ENCODE measurements at places on chromosomes 16 and 17.
A peak's percentile ranks its signal among the peaks of the same experiment; 100 is the strongest.

- no peak for DNase-seq
These were observed 273.4 kb downstream of the CPPED1 start for GRCh38 chr16:12530302-12530701.

GRCh38 chr17:67058036-67058435 lies 13.7 kb downstream of the CACNG1 start:
- no peak for DNase-seq

DNA sequence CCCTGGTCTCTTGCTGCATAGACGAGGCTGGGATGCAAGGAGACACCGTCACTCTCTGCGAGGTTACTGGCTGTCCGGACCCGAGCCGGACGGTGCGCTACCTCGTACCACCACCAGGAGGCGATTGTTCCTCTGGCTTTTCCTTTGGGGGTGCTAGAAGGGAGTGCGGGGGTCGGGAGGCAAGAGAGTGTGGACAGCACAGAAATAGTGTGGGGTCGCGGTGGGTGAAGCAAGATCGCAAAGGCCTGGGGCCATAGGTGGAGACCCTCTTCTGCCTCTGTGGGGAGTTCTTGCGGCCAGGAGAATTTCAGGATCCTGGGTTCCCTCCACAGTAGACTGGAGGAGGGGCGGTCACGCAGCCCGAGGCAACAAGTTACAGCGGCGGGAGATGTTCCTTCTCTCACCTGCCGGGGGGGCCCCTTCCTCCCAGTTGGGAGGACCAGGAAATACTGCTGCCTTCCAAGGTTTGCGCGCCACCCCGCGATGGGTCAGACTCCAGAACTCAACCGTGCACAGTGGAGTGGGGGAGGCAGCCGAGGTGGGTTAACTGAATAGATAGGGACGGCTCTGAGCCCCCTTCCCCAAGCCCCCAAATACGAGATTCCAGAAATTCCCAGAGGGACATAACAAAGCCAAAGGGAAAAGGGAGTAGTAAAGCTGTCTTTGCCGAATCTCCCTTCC lies 6.9 kb downstream of the PHOSPHO1 start:
- peak; percentile 79 for DNase-seq

DNA sequence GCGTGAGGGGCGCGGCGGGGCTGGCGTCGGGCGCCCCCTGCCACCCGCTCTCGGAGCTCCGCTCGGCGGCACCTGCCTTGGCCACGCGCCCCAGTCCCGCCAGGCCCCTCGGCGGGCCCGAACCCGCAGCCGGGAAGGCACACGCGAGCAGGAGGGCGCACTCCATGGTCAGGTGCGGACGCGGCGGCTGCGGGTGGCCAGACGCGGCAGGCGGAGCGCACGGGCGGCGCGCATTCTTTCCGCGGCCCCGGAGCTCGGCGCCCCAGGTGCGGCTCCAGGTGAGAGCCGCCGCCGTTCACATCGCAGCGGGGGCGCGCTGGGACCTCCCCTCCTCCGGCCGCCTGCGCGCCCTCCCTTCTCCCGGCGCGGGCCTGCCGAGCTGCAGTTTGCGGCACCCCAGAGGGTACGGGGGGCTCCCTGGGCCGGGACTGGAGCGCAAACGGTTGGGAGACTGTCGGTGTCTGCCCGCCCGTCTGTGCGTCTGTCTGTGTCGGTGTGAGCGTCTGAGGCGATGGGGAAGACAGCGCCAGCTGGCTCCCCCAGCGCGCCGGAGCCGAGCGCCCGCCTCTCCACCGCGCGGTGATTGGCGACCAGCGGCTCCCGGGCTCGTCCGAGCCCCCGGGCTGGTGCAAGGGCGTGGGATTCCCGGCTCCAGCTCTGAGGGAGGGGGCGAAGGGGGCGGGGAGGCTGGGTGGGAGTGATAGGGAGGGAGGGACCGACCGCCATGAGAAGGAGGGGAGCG lies at the start of gene ADAMTS18:
ADAMTS18 (minus strand) TSS at position 505 of the 742 bp plus-strand sequence; CDS start at position 166, 339 bp downstream.
- peak; percentile 81 for DNase-seq

DNA sequence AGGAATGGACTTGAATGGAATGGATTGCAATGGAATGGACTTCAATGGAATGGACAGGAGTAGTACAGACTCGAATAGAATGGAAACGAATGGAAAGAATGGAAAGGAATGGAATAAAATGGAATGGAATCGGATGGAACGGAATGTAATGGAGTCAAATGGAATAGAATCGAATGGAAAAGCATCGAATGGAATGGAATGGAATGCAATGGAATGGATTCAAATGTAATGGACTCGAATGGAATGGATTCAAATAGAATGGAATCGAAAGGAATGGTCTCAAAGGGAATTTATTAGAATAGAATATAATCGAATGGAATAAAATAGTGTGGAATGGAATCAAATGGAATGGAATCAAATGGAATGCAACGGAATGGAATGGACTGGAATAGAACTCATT lies 484.9 kb upstream of the WSB1 start:
- no peak for DNase-seq

DNA sequence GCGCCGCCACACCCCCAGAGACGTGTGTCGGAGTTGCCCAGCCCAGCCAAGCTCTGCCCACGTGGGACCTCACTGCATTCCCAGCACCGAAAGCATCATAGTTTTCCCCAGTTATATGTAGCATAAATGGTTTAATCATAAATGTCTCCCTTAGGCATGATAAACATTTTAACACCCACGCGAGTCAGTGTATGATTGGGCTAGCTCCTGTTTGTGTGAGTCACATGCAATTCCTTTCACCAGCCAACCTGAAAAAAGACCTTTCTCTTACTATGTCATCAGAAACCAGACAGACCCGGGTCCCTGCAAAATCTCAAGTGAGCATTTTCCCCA lies 9.2 kb downstream of the TAF1C start:
- DNase-seq: no peak

DNA sequence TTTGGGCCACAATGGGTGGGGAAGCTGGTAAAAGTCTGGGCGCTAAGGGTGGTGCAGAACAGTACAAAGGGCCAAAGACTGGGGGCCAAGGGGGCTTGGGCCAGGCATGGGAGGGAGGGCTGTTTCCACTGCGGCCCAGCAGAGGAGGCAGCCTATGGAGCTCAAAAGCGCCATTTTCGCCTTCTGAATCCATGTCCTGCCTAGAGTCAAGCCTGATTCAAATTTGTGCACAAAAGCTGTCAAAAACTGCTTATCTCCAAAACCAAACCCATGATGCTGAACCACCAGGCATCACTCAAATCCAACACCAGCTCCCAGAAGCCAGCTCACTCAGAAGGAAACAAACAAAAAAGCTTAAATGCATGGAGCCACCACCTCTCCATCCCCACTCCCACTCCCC lies 16.0 kb downstream of the COG7 start:
- no peak for DNase-seq

- DNase-seq: no peak
These were observed 4.1 kb upstream of the CLDN9 start for GRCh38 chr16:3008690-3009037.

- DNase-seq: no peak
These were observed 7.2 kb upstream of the TBKBP1 start for GRCh38 chr17:47686664-47687327.

DNA sequence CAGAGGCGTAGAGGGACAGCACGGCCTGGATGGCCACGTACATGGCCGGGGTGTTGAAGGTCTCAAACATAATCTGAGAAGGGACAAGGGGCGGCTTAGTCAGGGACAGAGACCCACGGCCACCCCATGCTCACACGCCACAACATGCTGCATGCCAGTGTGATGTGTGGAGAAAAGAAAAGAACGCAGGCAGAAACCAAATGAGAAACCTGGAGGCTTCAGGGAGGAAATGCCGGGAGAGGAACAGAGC lies 1.1 kb downstream of the ACTG1 start:
- no peak for DNase-seq

DNA sequence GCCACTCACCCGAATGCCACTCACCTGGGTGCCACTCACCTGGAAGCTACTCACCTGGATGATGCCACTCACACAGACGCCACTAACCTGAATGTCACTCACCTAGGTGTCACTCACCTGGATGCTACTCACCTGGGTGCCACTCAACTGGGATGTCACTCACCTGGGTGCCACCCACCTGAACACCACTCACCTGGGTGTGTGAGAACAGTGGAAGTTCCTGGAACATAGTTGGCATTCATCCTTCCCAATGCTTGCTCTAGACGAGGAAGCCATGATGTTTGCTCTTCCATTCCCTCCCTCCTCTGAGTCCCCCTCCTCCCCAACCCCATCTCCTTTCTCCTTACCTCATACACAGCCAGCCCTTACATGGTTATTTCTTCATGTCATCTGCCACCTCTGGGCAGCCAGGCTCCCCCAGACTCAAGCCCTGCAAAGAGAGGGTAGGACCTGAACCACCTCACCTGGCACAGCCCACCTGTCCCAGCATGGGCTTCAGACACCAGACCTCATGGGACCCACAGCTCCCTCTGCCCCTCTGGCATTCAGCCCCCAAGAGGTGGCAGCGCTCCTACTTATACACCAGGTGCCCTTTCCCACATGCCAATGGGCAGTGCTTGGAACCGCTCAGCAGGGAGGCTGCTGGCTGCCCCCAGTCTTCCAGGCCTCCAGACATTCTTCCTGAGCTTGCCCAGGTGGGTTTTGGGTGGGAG lies 171.8 kb upstream of the FOXF1 start:
- no peak for DNase-seq

- DNase-seq: peak; percentile 45
These were observed 46.1 kb downstream of the IRX3 start for GRCh38 chr16:54240271-54241129.

DNA sequence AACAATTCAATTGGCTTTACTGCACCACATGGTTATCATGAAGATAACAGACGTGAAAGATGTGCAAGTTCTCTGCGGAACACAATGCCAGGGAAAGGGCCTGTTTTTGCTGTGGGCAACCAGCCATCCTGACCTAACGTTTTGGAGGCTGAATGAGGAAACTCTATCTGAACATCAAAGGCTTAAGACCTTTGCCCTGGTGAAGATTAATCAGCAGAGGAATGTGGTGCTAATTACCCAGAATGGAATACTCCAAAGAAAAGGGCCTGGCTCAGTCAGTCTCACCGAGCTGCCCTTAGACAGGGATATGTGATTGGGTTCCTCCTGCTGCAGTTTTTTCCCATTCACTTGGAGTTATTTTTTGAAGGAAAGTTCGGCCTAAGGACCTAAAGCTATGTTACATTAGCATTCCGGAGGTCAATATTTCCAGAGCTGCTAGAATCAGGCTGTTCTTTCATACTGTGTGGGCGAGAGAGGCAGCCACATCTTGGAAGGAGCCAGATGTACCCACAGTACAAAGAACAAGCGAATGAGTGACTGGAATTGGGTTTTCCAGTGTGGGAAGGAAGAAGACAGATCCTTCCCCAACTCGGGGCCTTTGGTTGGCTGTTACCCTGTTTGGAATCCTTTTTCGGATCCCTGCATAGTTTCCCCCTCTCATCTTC lies 15.5 kb downstream of the ASIC2 start:
- peak; percentile 45 for DNase-seq

DNA sequence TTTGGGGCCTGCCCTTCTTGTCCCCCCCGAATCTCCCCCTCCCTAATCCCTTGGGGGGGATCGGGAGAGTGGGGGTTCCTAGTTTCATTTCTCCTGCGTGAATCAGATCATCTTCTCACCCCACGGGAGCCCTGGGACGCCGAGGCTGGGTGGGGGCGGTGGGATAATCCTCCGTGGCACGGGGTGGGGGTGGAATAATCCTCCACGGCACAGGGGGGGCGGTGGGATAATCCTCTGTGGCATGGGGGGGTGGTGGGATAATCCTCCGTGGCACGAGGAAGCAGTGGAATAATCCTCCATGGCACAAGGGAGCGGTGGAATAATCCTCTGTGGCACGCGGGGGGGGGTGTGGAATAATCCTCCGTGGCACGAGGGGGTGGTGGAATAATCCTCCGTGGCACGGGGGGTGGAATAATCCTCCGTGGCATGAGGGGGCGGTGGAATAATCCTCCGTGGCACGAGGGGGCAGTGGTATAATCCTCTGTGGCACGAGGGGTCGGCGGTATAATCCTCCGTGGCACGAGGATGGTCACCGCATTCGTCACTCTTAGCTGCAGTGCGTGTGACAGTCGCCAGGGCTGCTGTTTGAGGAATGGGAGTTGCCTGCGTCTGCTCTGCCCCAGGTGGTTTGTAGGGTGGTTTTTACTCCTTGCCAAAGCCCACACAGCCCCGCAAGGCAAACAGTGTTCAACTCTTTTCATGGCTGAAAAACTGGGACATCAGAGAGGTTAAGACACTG lies 156.9 kb downstream of the LAT start:
- DNase-seq: no peak

GRCh38 chr16:12390644-12391043 lies 413.0 kb downstream of the CPPED1 start:
- DNase-seq: no peak

- no peak for DNase-seq
These were observed 24.7 kb downstream of the IL21R start for GRCh38 chr16:27426423-27427408.

- peak; percentile 40 for DNase-seq
These were observed 353.2 kb downstream of the MAF start for GRCh38 chr16:79247386-79247785.

GRCh38 chr16:19654147-19654546 lies 63.9 kb downstream of the KNOP1 start:
- no peak for DNase-seq

- no peak for DNase-seq
These were observed 9.1 kb downstream of the MRM1 start for GRCh38 chr17:36610474-36610873.

- DNase-seq: no peak
These were observed 295.4 kb upstream of the AXIN2 start for GRCh38 chr17:65856865-65857264.

DNA sequence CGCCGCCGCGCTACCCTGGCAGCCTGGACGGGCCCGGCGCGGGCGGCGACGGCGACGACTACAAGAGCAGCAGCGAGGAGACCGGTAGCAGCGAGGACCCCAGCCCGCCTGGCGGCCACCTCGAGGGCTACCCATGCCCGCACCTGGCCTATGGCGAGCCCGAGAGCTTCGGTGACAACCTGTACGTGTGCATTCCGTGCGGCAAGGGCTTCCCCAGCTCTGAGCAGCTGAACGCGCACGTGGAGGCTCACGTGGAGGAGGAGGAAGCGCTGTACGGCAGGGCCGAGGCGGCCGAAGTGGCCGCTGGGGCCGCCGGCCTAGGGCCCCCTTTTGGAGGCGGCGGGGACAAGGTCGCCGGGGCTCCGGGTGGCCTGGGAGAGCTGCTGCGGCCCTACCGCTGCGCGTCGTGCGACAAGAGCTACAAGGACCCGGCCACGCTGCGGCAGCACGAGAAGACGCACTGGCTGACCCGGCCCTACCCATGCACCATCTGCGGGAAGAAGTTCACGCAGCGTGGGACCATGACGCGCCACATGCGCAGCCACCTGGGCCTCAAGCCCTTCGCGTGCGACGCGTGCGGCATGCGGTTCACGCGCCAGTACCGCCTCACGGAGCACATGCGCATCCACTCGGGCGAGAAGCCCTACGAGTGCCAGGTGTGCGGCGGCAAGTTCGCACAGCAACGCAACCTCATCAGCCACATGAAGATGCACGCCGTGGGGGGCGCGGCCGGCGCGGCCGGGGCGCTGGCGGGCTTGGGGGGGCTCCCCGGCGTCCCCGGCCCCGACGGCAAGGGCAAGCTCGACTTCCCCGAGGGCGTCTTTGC lies 3.1 kb downstream of the HIC1 start:
- peak; percentile 62 for DNase-seq
